ENCODE measurements at places on chromosomes 16 and 17. TPM values are rescaled to one million over a fixed set of nuclear protein-coding genes. Genes with fewer than 3 reads are reported as not detected.

The LGALS9B gene
- total RNA-seq: not detected

The DLX3 gene
- not detected for total RNA-seq

The MT1M gene
- total RNA-seq: 5.1 TPM

The TERB1 gene
- total RNA-seq: not detected

The DNAI2 gene
- not detected for total RNA-seq

The CDC6 gene
- 9.0 TPM for total RNA-seq

The LRRC37A3 gene
- 6.0 TPM for total RNA-seq

The SMPD3 gene
- total RNA-seq: 0.33 TPM

The ZNF207 gene
- total RNA-seq: 91.3 TPM

The NAA60 gene
- 15.3 TPM for total RNA-seq

The DNAAF1 gene
- 0.33 TPM for total RNA-seq

The HOXB7 gene
- total RNA-seq: 1.7 TPM

The HOXB1 gene
- not detected for total RNA-seq

The KRTAP4-5 gene
- total RNA-seq: not detected

The EIF1 gene
- total RNA-seq: 236 TPM

The DPEP3 gene
- not detected for total RNA-seq

The TBC1D26 gene
- not detected for total RNA-seq

The MYO15A gene
- 3.6 TPM for total RNA-seq

The ASGR2 gene
- total RNA-seq: not detected

The TP53TG3B gene
- total RNA-seq: not detected

The SCGB1C2 gene
- total RNA-seq: not detected

The CDH13 gene
- total RNA-seq: 11.6 TPM

The CYB561 gene
- total RNA-seq: 16.7 TPM

The HBQ1 gene
- not detected for total RNA-seq

The TBC1D3H gene
- not detected for total RNA-seq

The SLFN12L gene
- total RNA-seq: 0.17 TPM

The KRTAP2-3 gene
- total RNA-seq: not detected

The TEKT3 gene
- 0.50 TPM for total RNA-seq

The HYDIN gene
- 0.15 TPM for total RNA-seq

The SLC9A5 gene
- total RNA-seq: 1.3 TPM

The OR4D1 gene
- under 0.01 TPM for total RNA-seq

The CDIP1 gene
- total RNA-seq: 24.6 TPM

The ST6GALNAC2 gene
- total RNA-seq: 0.73 TPM

The BIRC5 gene
- 90.8 TPM for total RNA-seq

The NAGPA gene
- 33.2 TPM for total RNA-seq

The SYNGR3 gene
- total RNA-seq: 4.8 TPM

The HSD11B2 gene
- total RNA-seq: 0.66 TPM

The C16orf92 gene
- total RNA-seq: not detected

The ZNF75A gene
- total RNA-seq: 20.2 TPM

The CCDC137 gene
- 8.3 TPM for total RNA-seq

The SAP30BP gene
- 69.4 TPM for total RNA-seq

The DOC2B gene
- total RNA-seq: not detected
